Ecto neural progenitor cell (in vitro differentiated cells): ENCODE measurements at places on chromosomes 2 and 18.

DNA sequence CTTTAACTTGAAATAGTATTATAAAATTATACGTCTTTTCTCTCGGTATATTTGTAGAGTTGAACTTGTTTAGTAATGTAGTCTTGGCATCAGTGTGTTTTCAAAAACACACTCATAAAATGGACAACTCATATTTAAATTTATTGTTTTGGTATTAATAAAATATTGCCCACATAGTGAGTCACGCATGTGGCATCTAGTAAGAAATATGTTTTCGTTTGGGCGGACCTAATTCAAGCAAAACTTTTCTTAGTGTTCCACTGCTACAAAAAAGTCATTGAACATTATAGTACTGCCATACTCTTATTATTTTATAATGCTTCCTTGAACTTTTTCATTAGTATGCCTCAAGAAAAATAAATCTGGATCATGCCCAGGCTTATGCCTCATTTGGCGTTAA lies 31.1 kb upstream of the FAM237A start:
- no peak for DNase-seq

DNA sequence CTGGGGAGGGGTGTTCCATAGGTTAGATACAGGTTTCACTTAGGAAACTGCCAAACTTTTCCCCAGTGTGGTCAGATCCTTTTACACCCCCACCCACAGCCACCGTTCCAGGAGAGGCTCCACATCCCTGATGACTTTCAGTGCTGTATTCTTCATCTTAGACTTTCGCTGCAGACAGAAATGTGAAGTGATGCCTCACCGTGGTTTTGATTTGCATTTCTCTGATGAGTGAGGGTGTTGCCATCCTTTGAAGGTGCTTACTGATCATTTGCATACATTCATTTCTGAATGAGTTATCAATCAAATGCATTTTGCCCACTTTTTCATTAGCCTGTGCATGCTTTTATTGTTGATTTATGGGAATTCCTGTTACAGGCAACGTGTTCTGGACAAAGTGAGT lies 14.9 kb downstream of the COPS9 start:
- DNase-seq = no peak

- DNase-seq = no peak
Observed at GRCh38 chr2:204505946-204506345, 39.3 kb upstream of the PARD3B start.

DNA sequence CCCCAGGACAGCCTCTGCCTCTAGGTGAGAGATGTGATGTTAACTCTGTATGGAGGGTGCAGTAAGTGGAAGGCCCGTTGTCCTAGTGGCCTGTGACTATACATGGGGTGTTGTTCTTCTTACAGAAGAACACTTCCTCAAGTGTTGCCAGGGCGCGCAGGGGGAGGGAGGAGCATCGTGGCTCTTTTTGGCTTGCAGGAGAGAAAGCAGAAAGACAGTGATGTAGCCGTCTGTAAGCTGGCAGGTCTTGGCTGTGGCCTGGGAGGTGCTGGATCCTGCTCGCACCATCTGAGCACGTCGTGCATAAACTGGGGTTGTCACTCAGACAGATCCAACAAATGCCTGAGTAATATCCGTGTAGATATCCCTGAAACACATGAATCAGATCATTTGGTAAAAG lies 44.3 kb downstream of the ZNF236 start:
- no peak for DNase-seq

- no peak for DNase-seq
Observed at GRCh38 chr2:58620093-58620492, 379.0 kb upstream of the FANCL start.
